ENCODE measurements at places on chromosomes 13 and 19.

- no peak for DNase-seq
Observed at GRCh38 chr19:10828981-10829821, 6.8 kb downstream of the TMED1 start.

- DNase-seq: no peak
Observed at GRCh38 chr13:44131069-44131614, 242.5 kb upstream of the SERP2 start.

DNA sequence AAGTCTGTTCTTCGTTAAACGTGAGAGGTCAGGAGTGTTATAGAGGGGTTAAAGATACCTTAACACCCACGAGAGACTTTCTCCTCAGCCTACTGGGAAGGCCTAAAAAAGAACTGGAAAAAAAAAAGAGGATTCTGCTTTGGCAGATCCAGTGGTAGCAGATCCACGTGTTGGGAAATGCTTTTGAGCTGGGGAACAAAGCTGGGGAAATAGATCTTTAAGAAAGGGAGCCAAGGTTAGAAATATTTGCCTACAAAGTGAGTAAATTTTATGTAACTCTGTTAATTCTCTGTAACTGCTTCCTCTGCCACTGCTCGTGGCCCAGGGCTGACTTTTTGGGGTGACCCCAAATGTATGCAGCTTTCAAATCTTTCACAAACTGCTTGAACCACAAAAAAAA is 11.7 kb downstream of the RFX2 start:
- no peak for DNase-seq

- DNase-seq: no peak
Observed at GRCh38 chr13:45700971-45701900, 884 bp upstream of the CBY2 start.

DNA sequence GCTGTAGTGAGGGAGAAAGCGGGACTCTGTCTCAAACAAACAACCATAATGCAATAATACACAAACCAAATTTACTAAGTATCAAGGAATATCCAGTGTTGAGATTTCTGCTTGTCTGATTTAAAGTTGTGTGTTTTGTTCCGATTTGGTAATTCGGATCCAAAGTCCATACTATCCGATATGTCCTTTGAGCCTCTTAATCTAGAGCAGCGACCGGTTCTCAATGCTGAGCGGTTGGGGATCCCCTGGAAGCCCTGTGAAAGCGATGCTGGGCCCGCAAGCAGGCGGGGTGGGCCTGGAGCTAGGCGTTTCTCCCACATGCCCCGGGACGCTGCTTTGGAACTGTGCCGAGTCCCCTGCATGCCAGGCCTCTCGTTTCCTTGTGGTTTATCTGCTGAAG is 20.2 kb downstream of the C19orf44 start:
- DNase-seq: no peak

DNA sequence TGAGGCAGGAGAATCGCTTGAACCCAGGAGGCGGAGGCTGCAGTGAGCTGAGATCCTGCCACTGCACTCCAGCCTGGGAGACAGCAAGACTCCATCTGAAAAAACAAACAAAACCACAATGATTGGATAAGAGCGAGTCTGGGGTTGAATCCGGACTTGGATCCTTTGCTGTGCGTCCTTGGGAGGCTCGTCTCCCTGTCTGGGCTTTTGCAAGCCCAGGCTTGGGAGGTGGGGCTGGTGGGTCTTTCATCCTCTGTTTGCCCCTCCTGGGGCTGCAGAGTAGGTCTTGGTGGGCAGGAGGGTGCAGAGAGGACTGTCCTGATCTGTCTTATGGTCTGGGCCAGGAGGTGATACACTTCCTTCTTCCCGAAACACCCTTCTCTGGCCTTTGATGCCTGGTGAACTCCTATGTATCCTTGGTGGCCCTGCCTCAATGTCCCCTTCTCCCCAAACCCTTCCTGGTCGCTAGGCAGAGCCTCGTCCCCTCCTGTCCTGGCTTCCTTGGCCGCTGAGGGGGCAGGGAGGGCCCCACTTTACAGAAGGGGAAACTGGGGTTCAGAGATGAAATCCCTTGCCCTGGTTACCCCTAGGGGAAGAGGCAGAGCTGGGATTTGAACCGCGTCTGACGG is 16.8 kb downstream of the PALM start:
- no peak for DNase-seq

DNA sequence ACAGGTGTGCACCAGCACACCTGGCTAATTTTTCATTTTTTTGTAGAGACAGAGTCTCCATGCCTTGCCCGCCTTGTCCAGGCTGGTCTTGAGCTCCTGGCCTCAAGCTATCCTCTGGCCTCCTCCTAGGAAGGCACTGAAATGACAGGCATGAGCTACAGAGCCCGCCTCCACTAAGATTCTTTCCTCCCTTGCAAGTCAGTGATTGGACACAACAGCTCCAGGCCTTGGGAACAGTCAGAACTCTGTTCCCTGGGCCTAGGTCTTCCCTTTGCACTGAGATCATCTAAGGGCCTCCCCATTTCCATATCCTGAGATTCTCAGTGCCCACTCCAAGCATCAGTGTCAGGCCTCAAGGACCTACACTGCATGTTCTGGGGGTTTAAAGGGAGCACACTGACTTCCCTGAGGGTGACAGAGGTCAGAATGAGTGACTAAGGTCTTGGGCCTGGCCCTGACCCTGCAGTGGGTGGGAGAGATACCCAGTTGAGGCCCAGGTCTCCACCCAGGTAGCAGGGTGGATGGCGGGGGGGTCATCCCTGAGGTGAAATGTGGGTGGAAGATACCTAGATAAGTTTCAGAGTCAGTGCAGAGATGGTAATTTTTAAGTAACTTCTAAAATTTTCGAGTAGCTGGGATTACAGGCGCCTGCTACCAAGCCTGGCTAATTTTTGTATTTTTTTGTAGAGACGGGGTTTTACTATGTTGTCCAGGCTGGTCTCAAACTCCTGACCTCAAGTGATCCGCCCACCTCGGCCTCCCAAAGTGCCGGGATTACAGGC is 17.3 kb upstream of the ERCC1 start:
- no peak for DNase-seq

- DNase-seq: no peak
Observed at GRCh38 chr13:42836930-42837690, 55.7 kb downstream of the FAM216B start.

- no peak for DNase-seq
Observed at GRCh38 chr13:41710771-41711170, 250.1 kb downstream of the VWA8 start.

- no peak for DNase-seq
Observed at GRCh38 chr13:105442949-105443699, 1092.3 kb downstream of the EFNB2 start.

DNA sequence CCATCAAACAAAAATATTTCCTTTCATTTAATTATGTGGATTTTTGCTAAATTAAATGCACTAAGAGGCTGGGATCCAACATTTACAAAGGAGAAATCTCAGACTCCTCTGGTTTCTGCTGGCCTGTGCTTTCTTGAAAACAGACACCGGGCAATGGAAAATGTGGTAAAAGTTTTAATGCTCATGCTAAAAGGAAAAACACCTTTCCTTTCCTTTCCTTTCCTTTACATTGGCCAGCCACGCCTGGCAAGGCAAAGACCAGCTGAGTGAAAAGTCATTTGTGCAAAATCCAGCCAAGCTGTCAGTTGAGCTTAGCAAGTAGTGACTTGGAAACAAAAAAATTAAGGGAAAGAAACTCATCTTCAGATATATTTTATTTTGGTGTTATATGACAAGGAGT is 240.3 kb downstream of the LACC1 start:
- no peak for DNase-seq

DNA sequence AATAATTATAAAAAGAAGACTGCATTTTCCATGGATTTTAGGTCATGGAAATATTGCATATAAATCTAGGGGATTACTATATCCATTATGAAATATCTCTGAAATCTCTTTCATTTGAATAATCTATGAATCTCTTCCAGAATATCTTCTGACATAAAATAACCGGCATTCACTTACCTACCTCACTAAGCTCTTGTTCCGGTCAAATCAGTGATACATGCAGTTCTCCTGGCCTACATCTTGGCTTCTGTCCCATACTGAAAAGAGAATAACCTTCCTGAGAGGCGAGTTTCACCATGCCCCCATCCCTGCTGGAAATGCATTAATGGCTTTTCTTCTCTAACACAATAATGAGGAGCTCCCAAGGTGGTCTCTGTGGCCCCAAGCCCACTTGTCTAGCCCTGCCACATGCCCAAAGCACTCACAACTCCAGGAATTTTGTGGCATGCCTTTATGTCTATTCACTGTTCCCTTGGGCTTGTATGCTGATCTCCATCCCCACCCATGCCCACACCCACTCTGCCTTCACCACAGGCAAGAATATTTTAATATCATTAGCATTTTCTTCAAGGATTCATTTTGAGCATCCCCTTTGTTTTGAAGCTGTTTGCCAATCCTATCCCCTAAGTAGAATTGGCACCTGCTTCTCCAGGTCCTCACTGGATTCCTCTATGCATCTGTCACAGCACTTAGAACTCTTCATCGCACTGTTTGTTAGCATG is 401.6 kb downstream of the COG6 start:
- DNase-seq: no peak

DNA sequence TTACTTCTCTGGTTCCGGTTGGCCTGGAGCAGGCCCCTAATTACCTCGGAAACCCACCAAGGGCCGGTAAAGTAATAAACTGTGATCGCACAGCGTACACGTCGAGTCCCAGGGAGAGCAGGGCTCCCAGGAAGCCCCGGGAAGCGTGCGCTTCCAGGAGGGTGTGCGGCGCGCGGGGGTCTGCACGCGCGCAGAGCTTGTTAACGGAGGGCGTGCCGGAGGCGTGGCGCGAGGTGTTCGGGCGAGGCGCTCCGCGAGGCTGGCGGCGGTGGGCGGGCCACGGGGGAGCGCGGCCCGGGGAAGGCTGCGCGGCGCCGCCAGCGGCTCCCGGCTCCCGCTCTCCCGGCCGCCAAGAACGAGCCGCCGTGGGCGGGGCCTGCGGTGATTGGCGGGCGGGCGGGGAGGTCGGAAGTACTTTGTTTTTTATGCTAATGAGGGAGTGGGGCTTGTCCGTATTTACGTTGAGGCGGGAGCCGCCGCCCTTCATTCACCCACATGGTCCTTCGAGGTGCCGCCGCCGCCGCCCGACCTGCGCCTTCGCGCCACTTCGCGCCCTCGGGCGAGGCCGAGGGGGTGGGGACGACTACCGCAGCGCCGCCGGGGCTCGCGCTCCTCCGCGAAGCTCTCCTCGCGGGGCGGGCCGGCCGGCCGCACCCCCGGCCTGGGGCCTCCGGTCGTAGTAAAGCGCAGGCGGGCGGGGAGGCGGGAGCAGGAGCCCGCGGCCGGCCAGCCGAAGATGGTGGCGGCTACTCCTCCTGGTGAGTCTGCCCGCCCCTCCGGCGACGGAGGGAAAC is at the start of gene MIR17HG:
Gene MIR17HG (plus strand): TSS at position 486 of the 794 bp plus-strand sequence.
- peak; percentile 79 for DNase-seq

DNA sequence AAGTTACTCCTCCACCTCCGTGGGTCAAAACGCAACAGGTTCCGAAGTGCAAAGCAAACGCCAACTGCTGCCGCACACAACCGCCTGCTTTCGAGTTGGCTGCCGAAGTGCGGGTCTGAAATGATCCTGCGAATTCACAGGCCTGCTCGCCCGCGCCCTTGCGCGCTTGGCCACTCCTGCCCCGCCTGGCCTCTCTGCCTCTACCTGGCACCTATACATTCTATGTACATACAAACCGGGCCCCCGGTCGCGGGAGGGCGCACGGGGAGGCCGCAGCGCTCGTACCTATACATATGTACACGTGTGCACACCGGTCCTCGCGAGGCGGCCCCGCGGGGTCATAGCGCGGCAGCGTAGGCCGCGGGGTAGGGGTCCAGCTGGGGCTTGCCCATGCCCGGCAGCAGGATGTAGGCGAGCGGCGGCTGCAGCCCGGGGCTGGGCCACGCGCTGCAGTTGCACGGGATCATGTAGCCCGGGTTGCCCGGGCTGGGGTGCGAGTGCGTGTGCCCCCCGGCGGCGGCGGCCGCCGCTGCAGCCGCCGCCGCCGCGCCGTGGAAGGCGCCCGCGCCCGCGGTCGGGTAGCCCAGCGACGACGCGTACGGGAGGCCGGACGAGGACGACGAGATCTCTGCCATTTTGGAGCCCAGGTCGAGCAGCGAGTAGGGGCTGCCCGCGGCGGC is 1.3 kb downstream of the SOX21 start:
- DNase-seq: no peak

DNA sequence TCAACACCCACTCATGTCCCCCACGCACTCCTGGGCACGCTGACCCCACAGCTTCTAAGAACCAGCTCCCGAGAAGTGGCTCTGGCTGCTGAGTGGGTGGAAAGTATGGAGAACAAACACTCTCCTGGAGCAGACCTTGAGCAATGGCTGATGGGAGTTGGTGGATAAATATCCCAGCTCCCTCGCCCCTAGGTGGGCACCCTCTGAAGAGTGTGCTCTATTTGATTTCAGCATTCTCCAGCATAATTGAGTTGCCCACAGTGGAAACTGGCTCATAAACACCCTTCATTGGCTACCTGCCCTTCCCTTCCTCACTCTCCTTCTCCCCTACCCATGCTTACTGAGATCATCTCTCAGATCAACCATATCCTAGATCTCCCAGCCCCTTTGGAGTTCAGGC is 41.5 kb upstream of the ADGRE5 start:
- no peak for DNase-seq

GRCh38 chr19:5966215-5966614 is 11.7 kb downstream of the RANBP3 start:
- no peak for DNase-seq

Data from NT2/D1 (cell line).